Muscle of back (tissue), 13 donors: ENCODE measurements at places on chromosomes 6 and 20.

- DNase-seq, result no peak
Observed at GRCh38 chr6:30007132-30007764, 53.8 kb upstream of the POLR1H start.

DNA sequence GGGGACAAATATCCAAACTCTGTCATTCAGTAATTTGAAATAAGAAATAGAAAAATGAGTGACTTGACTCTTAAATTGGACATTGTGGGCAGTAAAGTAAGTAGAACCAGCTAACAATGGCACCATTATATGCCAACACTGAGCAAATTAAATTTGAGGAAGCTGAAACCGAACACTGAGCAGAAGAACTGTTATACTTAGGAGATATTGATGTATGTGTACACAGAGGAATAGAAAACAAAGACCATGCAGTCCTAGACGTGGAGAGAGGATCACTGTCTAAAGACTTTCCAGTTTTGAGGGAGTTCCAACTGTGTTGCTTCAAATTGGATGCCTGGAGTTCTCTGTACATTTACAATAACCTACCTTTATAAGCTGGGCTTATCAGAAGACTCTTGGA lies 427.0 kb upstream of the EYS start:
- DNase-seq, result no peak

DNA sequence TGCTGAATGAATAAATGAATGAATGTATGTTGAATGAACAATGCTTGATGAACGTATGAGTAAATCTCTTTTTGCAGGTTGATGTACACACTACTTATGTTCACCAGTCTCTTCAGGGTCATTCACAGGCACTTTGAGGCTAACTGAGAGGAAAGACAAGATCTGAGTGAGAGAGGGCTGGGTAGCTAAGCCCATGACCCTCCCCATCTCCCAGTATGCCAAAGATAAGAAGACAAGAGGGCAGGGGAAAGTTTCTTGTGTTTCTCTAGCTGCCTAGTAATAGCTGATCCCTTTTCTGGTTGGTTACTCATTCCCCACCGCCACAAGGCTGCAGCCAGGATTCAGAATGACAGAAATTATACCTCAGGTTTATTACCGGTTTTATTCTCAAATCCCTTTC lies 90.7 kb downstream of the CEP57L1 start:
- DNase-seq, result no peak

- DNase-seq, result no peak
Observed at GRCh38 chr20:23122321-23122720, 36.2 kb upstream of the CD93 start.

DNA sequence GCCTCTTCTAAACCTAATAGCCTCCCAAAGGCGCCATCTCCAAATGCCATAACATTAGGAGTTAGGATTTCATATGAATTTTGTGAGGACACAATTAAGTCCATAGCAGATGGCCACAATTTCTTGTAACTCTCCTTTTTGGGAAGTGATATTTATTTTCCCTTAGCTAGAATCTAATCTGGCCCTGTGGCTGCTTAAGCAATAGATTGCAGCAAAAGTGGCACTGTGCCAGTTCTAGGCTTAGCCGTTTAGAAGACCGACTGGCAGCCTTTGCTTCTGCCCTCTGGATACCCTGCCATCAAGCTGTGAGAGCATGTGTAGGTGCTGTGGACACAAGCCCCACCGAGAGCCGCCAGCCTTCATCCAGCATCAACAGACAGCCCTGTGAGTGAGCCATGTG lies 15.9 kb upstream of the ADGB start:
- DNase-seq, result no peak
